ENCODE measurements at places on chromosomes 2 and 18. TPM values are rescaled to one million over a fixed set of nuclear protein-coding genes. Genes with fewer than 3 reads are reported as not detected.

The PPIG gene
- 157 TPM for polyA plus RNA-seq

The ABHD1 gene
- polyA plus RNA-seq: 0.55 TPM

GRCh38 chr2:111117598-111118480 lies 2.9 kb upstream of the BCL2L11 start:
- peak; percentile 47 for DNase-seq

The RAB17 gene
- 17.4 TPM for polyA plus RNA-seq

The IL36B gene
- not detected for polyA plus RNA-seq

DNA sequence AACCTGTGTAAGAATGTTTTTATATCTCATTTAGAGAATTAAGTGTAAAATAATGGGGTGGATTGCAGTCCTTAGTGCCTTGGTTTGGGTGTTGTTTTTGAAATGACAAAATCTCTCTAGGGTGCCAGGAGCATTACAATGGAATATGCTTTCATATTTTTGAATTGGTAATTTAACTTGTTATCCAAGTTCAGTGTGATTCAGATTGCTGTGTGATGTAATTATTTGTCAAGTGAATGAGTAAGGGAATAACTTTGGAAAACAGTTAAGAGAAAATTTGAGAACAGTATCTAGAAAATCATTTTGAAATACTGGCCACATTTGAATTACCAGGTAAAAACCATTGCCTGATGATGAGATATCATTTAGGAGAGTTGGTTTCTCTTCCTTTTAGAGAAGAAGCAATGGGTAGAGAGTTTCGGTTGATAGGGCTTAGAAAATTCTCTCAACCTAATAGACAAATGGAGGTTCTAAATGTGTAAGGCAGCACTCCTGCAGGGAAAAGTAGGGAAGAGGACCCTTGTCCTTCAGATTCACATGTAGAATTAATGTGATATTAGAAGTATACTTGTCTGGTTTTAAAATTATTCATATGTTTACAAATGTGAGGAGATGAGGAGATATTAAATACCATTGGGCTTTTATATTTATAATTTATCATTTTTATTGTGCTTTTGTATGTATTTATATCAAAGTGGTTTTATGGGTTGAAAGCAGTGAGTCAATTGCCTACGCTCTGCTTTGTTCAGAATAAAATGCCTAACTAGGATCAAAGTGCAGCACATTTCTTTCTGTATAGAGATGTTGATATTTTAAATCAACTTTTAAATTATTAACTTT lies 124.8 kb downstream of the PHLPP1 start:
- DNase-seq: no peak

DNA sequence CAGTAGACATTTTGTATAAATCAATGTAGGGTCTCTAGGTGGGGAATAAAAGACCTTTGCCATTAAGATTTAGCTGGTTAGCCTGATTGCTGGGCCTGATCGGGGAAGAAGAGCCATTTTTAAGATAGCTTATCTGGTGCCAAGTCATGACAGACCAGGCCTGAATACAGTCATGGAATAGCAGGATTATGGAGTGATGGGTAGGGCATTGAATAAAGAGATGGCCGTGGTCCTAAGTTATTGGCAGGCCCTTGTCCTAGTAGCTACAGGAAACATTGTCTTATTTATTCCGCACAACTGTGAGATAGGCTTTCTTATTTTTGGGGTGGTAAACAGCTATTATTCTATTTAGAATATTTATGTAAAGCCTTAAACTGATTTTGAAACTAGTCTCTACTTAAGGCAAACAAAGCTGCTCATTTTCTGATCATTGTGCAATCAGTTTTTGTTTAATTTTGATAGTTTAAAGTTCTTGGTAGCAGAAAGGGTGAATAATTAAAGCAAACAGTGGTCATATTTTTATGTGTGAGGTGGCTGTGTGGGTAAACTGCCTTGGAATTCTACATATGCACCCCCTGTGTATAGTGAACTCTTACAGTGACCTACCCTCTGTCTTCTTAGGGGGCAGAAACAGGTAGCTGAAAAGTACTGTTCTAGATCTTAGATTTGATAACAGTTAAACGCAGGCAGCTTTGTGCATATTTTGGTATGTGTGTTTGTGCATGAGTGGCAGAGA lies 22.6 kb downstream of the ZNF236 start:
- DNase-seq: no peak

The G6PC2 gene
- not detected for polyA plus RNA-seq

- no peak for DNase-seq
Observed at GRCh38 chr2:127101756-127102477, 5.0 kb downstream of the BIN1 start.

The KLHL41 gene
- polyA plus RNA-seq: not detected

DNA sequence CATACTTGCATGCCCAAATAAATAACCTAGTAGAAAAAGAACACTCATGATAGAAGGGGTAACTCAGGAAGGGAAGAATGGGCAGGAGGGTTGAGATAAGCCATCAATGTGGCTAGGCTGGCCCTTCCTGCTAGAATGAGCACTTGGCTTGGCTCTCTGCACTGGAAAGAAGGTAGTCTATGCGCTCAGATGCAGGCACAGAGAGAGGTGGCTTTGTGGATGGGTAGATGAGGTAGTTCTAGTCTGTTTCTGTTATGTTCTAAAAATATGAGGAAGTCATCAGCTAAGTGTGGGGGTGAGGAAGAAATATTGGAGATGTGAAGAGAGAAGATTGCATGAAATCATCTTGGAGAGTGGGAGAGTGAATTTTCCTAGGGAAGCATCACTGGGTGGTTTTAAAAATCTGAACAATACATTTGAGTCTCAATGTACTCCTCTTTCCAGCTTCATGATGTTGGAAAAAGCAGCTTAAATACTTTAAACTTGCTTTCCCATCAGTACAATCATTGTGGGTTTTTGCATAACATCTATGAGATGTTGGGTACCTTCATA lies 357.1 kb downstream of the CNTNAP5 start:
- no peak for DNase-seq

The FSHR gene
- not detected for polyA plus RNA-seq

- no peak for DNase-seq
Observed at GRCh38 chr2:30620102-30620501, 173.1 kb downstream of the LCLAT1 start.

GRCh38 chr2:110679337-110679707 lies 1.5 kb upstream of the BUB1 start:
- no peak for DNase-seq

The CXCR4 gene
- polyA plus RNA-seq: 2.5 TPM

The ZNF804A gene
- polyA plus RNA-seq: not detected

The CPO gene
- 0.90 TPM for polyA plus RNA-seq

DNA sequence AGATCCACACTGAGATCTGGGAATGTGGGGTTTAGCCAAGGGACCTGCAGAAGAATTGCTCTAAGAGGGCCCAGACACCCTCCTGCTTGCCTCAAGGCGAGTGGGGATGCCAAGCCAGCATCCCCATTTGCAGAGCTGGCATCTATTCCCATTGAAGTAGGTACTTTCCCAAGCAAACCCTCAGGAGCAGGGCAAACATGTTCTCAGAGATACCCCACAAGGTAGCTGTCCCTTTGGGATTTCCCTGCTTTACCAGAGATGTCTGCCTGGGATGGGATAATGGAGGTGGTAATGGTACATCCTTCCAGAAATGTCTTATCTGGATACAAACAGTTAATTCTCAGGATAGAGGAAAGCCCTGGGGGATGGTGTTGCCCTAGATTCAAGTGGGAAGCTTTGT lies 51.2 kb downstream of the GYPC start:
- no peak for DNase-seq

The PAIP2B gene
- 7.6 TPM for polyA plus RNA-seq

- no peak for DNase-seq
Observed at GRCh38 chr2:123928358-123928757, 96.7 kb upstream of the CNTNAP5 start.

The KATNAL2 gene
- 9.9 TPM for polyA plus RNA-seq

DNA sequence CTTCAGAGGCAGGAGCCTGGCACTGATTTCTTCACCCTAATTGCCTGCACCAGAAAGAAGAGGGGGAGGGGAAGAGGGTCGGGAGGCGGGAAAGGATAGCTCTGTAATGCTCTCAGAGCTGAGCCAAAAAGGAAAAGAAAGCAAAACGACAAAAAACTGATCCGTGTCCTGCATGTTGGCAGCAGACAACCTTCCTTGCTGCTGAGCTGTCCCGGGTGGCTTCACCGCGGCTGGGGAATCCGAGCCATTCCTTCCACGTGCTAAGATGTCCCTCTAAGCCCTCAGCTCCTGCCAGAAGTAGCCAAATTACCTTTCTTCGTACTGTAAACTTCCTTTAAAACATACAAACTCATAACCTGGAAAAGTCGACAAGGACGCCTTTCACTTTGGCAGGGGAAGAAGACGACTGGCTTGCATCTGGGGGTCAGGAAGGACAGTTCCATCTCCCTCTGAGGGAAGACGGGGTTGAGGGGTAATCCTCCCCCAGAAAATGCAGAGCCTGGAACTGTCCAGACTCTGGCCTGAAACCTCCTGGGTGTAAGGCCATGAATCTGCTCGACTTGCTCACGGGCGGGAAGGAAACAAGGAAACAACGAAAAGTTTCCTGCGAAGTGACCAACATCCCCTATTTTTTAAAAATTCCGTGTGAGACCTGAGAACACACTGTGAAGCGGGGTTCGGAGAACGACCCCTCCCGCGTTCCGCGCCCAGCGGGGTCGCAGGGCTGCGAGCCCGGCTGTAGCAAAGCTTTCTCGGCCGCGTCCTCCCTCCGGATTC lies 7.7 kb downstream of the OTX1 start:
- peak; percentile 84 for DNase-seq

GRCh38 chr18:78757014-78757413 lies 222.6 kb upstream of the SALL3 start:
- DNase-seq: no peak

The PPP1R1C gene
- 18.8 TPM for polyA plus RNA-seq

DNA sequence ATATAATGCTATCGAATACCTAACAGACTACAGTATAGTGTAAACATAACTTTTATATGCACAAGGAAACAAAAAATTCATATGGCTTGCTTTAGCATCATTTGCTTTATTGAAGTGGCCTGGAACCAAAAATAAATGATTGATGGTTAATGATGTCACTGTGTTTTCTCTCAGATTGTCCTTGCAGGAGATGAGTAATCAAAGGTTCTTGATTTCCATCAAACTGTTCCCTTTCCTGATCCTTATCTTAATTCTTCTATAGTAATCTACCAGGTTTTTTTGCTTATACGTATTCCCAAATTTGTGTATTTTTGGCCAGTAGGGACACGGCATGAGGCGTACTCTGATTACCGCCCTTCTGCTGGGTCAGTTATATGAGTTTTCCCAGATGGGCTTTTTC lies 104.9 kb upstream of the CXCR4 start:
- DNase-seq: no peak

DNA sequence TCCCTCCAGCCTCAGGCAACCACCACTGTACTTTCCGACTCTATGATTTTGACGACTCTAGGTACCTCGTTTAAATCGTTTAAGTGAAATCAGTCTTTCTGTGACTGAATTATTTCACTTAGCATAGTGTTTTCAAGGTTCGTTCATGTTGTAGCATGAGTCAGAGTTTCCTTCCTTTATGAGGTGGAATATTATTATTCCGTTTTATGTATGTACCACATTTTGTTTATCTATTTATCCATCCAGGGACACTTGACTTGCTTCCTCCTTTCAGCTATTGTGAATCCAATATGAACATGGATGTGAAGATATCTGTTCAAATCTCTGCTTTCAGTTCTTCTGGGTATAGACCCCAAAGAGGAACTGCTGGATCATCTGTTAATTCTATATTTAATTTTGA lies 19.1 kb downstream of the IL1R2 start:
- DNase-seq: no peak

The UGT1A5 gene
- polyA plus RNA-seq: not detected

The SLC14A1 gene
- polyA plus RNA-seq: not detected

- DNase-seq: no peak
Observed at GRCh38 chr18:3710712-3711301, 260.8 kb downstream of the TGIF1 start.

DNA sequence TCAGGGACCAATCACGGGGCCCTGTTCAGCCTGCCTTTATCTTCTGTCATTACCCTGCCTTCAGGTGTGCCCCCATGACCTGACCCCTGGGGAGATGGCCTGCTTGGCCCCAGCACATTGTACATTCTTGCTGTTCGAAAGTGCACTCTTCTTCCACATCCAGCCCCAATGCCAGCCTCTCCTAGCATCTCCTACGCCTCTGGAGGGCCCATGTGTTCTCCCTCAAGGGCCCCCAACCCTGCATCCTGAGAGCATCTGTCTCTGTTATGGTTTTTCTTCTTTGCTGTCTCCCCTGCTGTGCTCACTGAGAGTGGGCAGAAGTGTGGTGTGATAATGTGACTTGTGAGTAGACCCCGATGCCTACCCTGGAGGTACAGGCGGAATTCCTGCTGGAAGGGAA lies 41.5 kb upstream of the OTOS start:
- DNase-seq: no peak

The ADAM23 gene
- polyA plus RNA-seq: 11.8 TPM

DNA sequence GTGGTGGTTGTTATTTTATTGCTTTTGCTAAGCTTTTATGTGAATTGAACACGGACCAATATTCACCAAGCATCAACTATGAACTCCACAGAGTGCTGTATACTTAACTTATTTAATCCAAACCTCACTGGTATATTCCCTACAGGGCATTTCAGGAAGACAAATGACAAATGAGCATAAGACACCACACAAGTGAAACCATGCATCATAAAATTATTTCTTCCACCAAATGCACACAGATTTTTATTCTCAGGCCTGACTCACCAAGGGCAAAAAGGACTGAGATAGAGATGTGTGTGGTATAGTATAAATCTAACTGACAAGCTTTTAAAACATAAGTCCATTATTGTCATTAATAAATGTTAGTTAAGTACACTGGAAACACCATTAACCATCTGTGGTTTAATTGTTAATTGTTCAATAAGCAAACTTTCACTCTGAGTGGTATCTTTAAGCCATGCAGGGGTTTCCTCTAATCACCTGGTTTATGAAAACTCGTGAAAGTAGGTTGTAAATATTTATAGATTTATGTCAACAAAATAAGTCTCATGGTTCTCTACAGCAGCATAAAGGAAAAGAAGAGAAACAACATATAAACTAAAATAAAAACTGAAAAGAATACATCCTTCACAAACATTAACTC lies 77.6 kb upstream of the CRIM1 start:
- DNase-seq: no peak
